ENCODE measurements at places on chromosomes 3 and 15.

DNA sequence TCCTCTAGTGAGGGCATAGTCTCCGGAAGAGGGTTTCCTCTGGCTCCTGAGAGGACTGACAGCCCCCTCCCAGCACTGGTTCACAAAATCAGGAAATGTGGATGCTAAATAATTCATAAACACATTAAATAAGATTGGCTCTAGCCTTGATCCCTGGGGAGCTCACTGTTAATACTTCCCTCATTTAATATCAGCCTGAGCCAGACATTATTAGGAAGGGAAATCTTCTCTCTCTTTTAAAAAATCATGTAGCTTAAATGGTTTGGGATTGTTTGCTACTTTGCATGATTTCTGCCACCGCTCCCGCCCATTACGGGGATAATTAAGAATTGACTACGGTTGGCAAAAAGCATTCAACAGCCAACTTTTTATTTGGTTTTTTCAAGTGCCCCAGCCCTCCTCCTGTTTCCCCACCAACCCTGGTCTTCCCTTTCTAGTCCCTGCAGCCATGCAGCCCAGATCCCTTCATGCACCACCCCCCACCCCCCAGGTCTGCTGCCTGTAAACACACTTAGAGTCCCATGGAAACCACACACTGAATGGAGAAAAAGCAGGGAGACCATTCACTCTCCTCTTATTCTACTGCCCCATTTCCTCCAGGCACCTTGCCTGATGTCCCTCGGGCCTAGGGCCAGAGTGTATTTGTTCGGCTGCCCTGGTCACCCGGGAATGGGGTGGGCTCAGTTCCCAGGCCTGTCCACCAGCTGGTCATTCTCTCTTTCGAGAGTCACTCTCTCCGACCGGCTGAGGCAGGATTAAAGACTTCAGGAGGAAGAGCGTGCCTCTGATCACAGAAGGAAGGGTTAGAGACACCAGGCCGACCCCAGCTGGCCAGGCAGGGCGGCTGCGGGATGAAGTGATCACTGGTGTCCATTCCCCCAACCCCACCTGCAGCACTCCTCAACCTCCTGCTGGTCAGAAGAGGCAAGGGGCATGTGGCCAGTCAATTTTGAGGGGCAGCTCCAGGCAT, 45.1 kb downstream of the SEMA5B start:
- DNase-seq = no peak

DNA sequence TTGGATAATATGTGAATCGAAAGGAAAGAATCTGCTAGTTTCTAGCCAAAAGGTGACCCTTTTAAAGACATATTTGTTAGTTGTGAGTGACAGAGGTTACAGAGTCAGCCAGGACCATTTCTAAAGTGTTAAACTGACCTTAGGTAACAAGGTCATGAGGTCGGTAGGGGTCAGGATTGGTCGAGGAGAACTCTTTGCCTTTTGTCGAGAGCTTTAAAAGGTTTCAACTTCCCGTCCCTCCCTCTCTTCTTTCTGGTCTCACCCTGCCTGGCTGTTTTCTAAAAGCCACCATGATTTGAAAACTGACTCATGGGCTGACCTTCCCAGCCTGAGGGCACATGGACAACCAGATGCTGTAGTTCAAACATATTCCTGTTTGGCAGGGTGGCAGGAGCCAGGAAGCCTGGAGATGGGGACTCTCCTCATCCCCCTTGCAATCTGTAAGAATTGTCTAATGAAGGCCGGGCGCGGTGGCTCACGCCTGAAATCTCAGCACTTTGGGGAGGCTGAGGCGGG, 25.8 kb upstream of the PRTG start:
- DNase-seq = no peak

GRCh38 chr15:68672781-68673205, 94.0 kb downstream of the CORO2B start:
- no peak for DNase-seq

- DNase-seq = no peak
Measured at GRCh38 chr15:101107625-101108460, 144.0 kb downstream of the CHSY1 start.

DNA sequence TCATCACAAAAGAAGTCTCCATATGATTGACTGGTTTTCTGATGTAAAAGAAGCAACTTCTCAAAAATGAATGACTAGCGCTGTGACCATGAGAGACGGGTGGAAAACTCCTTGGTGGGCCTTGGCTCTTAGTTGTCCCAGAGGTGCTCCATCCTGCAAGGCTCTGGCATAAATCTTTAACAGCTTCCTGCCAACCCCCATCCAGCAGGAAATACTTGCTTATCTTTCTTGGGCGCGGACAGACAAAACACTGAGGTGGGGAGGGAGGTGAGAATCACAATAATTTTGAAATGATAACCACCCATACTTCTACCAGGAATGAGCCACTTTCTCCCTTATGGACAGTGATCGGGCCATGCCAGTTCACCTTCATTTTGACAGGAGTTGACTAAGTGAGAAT, 128.6 kb downstream of the STT3B start:
- DNase-seq = no peak

- DNase-seq = no peak
Measured at GRCh38 chr3:124266487-124266886, 274.6 kb upstream of the ROPN1 start.

- no peak for DNase-seq
Measured at GRCh38 chr3:180430896-180431295, 171.1 kb upstream of the TTC14 start.

GRCh38 chr15:96392380-96393208, 62.1 kb downstream of the NR2F2 start:
- no peak for DNase-seq

DNA sequence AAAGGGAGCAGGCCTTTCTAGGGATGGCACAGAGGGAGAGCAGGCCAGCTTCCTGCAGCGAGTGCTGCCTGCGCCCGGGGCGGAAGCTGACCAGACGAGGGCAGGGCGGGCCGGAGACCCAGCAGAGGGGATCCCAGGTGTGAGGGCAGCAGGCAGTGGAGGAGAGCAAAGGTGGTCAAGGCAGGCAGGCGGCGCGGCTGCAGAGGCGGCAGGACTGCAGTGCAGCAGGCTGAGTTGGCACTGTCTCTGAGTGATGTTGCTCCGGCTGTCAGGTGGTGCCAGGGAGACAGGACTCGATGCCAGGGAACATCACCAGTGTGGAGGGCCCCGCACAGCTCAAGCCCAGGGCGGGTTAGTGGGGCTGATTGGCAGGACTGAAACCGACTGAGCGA, 22.3 kb upstream of the PLXNA1 start:
- DNase-seq = no peak

DNA sequence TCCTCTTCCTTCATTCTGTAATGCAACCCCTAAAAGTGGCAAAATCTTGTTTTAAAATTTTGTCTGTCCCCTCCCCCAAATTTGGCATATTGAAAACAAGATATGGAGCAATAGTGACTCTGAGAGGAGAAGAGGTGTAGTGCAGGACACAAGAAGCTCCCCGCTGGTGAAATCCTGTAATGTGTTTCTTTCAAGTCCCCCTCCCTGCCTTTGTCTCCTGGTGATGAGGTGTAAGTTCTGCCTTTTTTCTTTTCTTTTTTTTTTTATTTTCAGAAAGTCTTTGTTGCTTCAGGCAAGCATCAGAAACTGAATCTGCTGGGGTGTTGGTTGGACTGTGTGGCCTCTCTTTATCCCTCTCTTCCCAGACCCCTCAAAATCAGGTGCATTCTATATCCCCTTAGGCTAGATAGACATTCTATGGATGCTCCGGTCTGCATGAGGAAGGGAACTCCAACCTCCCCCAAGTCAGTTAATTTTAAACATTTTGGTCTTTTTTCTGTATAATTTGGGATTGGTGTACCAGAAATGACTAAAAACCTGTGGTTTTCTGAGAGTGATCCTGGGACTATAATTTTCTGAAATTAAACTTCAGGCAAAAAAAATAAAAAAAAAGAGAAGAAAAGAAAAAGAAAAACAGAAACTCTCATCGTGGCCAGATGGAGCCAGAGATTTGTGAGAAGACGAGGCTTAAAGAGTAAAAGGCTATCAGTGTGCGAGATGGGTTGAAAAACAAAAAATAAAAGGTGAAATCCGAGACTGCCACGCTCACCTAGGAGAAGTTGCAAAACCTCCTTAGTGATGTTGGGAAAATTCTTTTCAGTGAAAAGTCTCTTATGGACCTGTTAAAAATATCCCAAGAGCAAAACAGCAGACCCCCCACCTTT, 21.4 kb downstream of the ACKR2 start:
- DNase-seq = no peak

DNA sequence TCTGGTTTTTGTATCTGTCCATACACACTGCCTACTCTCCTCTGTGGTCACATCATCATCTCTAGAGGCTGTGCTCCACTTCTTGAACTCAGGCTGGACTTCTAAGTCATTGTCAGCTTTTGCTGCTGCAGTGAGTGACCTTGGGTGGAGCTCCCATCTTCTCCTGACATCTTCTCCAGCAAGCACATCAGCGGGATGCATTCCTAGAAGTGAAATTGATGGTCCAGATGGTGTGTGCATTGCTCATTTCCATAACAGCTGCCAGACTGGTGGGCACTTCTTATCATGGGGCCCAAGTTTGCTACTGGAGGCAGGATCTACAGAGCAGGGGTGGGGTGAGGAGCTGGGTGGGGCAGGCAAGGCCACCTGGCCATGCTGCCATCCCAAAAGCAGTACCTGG, 109.9 kb downstream of the DNAJB8 start:
- DNase-seq = no peak

- DNase-seq = no peak
Measured at GRCh38 chr3:11565932-11566331, 77.8 kb downstream of the VGLL4 start.

GRCh38 chr3:125401402-125401801, 26.3 kb upstream of the ZNF148 start:
- no peak for DNase-seq

- DNase-seq = peak; percentile 40
Measured at GRCh38 chr15:61084944-61085367, 144.1 kb downstream of the RORA start.

DNA sequence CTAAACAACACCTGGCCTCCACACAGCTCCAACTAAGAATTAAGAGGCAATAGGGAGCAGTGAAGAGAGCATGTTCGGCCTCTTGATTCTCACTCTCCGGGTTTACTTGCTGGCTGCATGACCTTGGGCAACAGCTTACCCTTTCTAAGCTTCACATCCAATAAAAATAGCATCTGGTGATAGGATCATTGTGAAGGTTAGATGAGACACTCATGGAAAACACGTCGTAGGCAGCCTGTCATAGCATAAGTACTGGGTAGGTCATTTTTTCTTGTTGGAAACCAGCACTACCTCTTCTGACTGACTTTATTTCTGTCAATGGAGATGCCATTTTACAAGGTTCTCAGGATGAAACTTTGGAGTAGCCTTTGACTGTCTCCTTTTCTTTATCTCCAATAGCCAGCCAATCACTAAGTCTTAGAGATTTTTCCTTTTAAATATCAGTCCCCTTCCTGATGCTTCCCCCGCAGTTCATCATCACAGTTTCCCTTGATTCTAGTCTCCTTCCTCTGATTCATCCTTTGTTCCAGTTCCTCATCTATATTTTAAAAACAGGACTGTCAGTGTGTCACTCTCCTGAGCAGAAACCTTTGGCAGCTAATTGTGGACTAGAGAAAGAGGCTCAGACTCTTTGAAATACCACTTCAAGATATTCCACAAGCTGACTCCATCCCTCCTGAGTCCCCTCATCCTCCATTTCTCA, 271.5 kb downstream of the SLC9A9 start:
- no peak for DNase-seq

DNA sequence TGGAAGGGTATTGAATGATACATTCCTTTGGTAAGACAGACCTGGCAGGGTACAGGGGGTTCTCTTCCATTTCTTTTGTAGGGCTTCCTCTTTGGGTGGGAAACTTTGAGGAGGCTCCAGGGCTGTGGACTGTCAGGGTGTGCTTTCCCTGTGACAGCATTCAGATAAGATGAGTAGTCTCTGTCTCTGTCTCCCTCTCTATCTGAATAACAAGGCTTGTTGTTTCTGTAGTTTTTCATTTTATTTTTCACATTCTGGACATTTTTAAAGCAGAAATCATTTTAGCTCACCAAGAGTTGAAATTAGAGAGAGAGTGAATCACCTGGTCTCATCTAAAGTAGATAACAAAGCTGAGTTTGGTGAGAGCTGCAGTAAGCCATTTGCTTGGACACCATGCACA, 100.8 kb upstream of the TPM1 start:
- DNase-seq = no peak

GRCh38 chr3:182978387-182978786, 2.0 kb downstream of the DCUN1D1 start:
- DNase-seq = no peak

DNA sequence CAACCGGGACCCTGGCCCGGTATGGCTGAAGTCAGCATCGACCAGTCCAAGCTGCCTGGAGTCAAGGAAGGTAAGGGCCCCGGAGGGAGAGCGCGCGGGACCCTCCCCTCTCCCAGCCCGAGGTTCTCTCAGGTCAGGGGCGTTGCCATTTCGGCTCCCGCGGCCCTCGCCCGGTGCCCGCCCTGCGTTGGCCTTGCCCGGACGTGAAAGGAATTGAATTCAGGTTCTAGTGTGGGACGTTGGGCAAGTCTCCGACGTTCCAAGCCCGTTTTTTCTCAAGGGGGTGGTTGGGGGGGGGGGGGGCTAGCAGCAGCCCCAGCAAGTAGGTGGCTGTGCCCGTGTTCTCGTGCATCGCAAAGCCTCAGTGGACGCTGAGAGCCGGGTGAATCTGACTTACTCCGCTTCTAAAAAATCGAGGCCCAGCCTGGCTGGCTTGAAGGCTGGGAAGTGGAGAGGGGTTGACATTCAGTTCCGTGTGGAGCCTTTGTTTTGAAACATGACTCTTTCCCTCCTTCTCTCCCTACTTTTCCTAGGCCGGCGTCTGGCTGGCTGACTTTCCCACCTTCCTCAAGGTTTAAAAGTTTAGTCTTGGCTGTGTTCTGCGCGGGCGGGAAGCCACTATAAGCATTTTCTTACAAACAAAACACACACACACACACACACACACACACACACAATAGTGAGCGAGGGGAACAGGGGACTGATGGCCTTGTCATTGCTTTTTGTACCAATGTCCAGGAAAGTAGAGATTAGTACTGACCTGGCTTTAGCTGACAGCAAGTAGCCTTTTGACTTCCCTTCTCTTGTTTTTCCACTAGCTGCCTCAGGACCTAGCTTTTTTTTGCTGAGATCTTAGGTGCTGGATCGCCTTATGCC, at the start of gene UTS2B:
Gene UTS2B, minus strand, starts transcription at position 873 of the 876 bp plus-strand sequence. CDS start 48,337 bp downstream, outside the sequence.
- DNase-seq = no peak

- DNase-seq = no peak
Measured at GRCh38 chr3:96319166-96319565, 495.2 kb upstream of the EPHA6 start.

GRCh38 chr3:168813225-168813802, 717.6 kb upstream of the GOLIM4 start:
- DNase-seq = no peak

- DNase-seq = no peak
Measured at GRCh38 chr15:44782516-44782915, 46.2 kb downstream of the TRIM69 start.
